ENCODE measurements at places on chromosomes 5 and 9. TPM values are rescaled to one million over a fixed set of nuclear protein-coding genes. Genes with fewer than 3 reads are reported as not detected.

CNTLN gene
- 5.9 TPM for total RNA-seq

MZB1 gene
- not detected for total RNA-seq

SLC34A3 gene
- not detected for total RNA-seq

TPD52L3 gene
- not detected for total RNA-seq

PCDHB14 gene
- 0.20 TPM for total RNA-seq

PRR16 gene
- not detected for total RNA-seq

SRD5A1 gene
- total RNA-seq, result 15.0 TPM

All from mammary microvascular endothelial cell (primary cell).